Stimulated activated CD8-positive, alpha-beta memory T cell treated with anti-CD3 and anti-CD28 coated beads, Interleukin-7, amount 100 ng/mL, for 48 hours (primary cell): ENCODE measurements at places on chromosomes 4 and X.
A peak's percentile ranks its signal among the peaks of the same experiment; 100 is the strongest.

GRCh38 chr4:14289708-14290107 is 662.2 kb upstream of the BOD1L1 start:
- DNase-seq, result no peak

DNA sequence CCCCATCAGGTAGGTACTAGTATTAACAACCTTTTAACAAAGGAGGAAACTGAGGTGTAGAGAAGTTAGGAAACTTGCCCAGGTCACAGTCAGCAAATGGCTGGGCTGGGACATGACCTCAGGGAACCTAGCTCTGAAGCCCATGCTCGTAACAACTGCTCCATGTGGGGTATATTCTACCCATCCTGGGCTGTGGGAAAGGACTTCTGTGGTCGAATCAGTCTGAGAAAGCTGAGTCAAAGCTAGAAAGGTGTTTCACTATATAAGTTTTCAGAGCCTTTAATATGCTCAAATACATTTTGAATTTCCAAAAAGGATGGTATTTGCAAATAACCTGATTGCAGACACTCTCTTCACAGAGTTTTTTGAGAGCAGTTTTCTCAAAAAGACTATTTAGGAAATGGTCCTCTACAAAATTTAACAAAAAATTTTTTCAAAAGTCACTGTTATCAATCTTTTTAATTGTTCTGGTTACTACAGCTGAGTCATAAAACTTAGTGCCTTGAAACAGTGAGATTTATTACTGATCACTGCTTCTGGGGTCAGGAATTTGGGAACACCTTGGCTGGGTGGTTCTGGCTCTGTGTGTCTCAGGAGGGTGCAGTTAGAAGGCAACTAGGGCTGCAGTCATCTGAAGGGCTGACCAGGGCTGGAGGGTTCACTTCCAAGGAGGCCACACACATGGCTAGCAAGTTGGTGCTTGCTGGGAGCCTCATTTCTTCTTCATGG is 53.6 kb downstream of the NSG1 start:
- DNase-seq, result no peak

DNA sequence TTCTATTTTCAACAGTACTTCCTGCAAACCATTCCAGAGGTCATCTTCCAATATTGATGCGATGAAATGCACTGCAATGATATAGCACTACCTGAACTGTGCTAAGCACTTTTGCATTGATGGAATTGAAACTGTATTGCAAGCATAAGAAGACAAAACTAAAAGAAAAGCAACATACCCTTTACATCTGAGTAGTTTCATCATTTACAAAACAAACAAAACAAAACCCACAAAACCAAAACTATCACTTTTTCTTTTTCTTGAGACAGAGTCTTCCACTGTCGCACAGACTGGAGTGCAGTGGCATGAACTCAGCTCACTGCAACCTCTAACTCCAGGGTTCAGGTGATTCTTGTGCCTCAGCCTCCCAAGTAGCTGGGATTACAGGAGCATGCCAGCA is 120.1 kb upstream of the NAP1L5 start:
- DNase-seq, result no peak

GRCh38 chr4:132071815-132072214 is 1077.3 kb upstream of the PCDH10 start:
- no peak for DNase-seq

DNA sequence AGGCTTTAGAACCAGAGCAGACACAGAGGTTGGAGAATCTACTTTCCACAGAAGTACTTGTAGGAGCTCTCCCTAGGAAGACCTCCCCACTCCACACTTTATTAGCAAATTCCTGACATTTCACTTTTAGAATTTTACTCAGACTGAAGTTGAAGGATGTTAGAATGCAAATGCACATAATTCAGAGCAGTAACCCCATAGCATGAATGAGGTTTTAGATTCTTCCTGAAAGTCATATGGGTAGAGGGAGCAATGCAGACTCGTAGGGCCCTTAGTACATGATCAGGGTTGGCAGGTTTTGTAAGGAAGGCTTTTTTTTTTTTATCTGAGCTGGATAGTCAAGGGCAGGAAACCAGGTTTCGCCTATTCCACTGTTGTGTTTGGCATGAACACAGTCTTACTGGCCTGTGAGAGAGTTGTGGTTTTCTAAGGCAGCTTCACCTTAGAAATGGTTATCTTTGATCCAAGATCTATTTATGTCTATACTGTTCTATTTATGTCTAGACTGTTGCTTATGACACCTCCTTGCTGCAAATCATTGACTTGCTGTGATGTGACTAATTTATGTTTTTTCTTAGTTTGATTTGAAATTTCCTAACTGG is 48.9 kb downstream of the SPATA18 start:
- no peak for DNase-seq

- DNase-seq, result no peak
Measured at GRCh38 chrX:154049209-154050112, 29.8 kb upstream of the IRAK1 start.

GRCh38 chrX:15376956-15377355 is 7.3 kb downstream of the VEGFD start:
- DNase-seq, result no peak

DNA sequence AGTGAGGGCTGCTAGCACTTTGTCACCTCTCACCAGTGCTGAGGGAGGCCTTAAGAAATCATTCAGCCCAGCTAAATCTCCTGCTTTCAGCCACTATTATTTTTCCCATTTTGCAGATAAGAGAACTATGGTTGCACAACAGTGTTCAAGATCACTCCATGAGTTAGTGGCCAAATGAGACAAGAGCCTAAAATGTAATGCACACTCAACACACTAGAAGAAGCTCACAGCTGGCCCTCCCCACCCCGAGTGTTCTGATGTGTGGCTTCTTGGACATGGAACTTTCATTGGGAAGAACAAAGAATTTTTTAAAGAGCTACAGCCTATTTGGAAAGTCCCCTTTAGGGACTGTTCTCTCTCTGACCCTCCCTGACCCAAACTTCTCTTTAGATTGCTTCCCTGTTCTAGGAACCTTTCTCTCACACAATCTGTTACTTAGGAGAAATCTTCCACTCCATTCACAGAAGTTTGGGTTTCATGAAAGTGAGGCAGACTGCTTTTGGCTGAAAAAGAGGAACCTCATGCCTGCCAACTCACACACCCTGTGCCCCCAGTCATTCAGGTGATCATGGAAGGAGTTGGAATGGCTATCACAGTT is 44.0 kb upstream of the CT47C1 start:
- no peak for DNase-seq

DNA sequence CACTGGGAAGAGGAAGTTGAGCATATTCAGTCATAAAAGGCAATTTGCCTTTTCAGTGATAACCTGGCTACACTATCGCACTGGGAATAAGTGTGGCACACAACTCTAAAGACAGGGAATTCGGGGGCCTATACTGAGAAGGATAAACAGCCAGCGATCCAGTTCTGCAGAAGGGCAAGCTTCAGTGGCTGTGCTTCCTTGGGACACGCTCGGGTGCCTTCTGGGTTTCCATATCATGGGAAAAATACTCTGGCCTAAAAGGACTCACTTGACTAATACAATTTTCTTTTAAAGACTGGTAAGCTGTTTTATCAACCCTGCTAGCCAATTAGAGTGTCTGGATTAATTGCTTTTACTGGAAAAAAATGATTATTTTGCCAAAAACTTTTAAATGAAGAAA is 58.5 kb downstream of the TENM3 start:
- DNase-seq, result no peak

GRCh38 chr4:126123611-126124325 is 809.0 kb downstream of the FAT4 start:
- no peak for DNase-seq

GRCh38 chrX:50776248-50776647 is 37.7 kb downstream of the SHROOM4 start:
- DNase-seq, result no peak

- peak; percentile 46 for DNase-seq
Measured at GRCh38 chrX:39163581-39164126, 362.4 kb downstream of the MID1IP1 start.

DNA sequence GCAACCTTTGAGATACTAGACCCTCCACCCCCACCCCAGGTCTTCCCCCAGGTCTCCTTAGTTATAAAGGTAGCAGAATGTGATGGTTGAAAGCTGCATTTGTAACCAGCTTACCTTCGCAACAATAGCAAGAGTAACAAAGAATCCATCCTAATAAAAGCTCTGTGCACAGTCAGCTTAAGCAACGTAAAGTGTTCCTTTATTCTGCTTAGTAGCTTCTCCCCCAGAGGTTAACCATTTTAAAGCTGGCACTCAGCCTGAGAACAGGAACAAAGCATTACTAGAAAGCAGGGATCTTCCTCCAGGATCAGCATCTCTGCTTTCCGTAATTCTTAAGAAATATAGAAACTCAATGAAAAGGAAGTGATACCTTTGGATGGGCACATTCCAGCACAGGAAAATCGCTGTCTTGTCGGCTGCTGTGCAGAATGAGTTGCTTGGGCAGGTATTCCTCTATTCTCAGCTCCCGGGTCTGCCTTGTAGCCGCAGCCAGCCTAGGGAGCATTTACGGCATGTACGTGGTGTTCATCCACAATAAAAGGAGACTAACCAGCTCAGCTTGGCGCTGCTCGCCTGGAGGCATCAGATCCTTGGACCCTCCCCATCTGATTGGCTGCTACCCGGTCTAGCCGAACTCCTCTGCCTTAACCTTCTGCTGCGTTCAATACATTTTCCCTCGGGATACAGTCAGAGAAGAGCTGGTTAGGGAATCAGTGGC is 113.0 kb upstream of the TLR3 start:
- no peak for DNase-seq

GRCh38 chr4:149056615-149057014 is 614.4 kb upstream of the NR3C2 start:
- no peak for DNase-seq

DNA sequence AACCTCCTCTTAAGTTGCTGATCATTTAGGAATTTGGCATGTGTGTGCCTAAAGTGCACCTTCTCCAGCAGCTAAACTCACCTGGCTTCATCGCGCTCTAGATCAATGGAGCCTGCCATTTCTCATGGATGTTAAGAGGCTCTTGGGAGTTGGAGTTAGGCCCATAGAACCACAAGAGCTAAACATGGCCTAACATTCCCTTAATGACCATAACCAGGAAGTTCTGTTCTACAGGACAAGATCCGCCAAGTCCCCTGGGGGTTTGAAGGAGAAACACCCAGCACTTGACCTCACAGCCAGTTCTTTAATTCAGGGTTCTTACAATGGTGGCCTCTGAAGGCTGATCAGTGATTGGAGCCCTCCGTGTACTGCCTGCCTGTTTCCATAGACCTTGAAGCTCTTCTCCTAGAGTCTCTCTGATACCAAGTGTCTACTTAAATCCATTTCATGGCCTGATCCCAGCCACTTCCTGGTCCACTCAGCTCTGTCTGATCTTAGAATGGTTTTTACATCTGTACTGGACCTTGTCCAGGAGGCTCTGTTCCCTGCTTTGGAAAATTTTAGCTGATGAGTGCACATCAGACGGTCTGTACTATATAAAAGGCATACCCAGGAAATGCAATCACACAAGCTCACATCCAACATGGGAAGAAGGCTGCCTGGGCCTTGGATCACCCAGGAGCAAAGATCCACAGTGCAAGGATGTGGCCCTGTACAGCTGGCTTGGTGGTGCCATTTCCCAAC is 45.1 kb downstream of the RPS3A start:
- DNase-seq, result no peak

GRCh38 chrX:11427453-11428071 is 134.3 kb downstream of the AMELX start:
- no peak for DNase-seq

DNA sequence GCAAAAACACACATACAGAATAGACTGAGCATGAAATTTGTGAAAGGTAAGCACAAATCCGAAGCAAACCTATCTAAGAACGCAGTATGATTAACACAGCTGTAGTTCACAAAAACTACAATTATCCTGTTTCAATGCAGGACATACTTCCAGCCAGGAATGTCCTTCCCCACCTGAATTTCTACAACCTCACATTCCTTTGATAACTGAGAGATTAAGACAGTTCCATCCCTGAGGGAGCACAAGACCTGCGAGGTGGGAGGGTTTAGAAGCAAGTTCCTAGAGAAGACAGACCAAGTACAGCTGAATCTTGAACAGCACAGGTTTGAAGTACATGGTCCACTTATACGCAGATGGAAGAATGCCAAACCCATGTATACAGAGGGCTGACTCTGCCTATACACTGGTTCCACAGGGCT is 10.6 kb downstream of the ABCG2 start:
- DNase-seq, result no peak

- no peak for DNase-seq
Measured at GRCh38 chr4:54726907-54727306, 69.2 kb downstream of the KIT start.

DNA sequence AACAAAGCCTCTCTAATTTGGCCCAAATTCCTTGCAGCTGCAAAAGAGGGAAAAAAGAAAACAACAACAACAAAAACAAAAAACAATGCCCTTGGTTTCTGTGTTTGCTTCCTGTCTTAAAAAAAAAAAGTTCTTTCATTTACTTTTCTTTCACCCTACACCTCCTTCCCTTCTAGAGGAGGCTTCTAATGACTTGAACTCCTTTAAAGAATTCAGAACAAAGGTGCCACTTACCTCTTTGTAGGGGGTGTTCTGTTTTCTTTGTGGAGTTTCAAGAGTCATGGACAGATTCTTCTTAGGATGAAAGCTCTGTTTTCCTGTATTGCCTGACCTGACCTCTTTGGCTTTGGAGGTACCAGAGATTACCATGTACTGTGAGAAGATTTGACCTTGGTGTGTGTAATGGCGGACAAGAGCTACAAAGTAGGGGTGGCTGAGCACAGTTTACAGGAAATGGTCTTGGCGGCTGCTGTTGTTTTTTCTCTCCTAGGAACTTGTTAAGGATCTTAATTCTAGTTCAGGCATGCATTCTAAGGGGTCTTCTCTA is 72.4 kb upstream of the S100G start:
- DNase-seq, result no peak

- no peak for DNase-seq
Measured at GRCh38 chr4:11427121-11427996, 1.3 kb downstream of the HS3ST1 start.

DNA sequence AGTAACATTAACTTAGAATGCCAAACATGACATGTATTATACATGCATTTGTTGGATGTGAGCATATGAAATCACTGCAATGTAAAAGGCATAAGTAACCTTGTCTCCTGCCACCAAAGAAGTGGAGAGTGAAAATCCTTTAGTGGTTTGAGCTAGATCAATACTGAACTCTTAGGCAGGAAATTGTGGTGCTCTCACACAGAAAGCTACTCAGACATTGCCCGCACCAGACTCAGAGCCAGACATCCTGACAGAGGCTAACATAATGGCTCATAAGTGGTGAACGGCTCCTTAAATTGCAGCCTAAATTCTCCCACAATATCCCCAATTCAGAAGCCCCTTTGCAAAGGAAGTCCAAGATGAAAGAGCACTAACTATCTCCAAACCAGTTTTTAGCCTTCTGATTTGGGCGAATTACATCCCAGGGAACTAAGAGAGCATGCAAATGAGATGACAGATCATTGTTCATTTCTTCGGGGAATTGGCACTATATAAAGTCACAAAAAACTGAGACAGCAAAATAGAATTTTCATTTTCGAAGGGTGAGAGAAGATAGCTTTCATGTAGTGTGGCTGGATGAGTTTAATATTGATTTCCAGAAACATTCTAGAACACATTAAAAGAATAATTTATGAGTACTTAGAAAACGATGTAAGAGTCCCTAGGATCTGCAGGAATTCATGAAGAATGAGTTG is 233.6 kb upstream of the RPS6KA3 start:
- no peak for DNase-seq
